HAP-1 (cell line): ENCODE measurements at places on chromosomes 6 and 20.

DNA sequence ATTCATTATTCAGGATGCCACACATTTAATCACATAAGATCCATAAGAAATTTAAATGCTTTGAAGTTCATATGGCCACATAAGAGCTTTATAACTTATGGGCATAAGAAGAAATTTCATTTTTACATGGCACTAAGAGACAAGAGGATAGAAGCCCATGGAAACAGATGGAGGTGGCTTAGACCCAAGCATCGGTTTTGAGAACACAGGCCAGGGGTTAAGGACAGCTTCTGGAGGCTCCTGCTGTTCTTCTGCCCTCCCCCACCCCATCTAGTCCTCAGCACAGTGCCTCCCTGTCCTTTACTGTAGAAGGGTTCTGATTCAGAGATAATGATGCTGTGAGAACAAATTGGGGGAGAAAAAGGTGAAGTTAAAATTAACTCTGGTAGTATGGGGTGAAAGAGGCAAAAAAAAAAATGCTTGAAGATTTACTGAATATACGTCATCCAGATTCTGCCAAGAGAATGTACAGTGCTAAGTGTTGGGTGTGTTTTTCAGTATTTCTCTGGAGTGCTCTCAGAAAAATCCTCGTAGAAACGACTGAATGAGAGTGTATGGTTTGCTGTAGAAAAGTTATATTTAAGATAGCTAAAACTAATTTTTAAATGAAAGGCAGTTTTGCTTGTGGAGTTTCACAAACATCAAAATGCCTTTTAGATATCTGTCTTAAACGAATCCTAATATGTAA, 539.7 kb downstream of the QKI start:
- no peak for DNase-seq

DNA sequence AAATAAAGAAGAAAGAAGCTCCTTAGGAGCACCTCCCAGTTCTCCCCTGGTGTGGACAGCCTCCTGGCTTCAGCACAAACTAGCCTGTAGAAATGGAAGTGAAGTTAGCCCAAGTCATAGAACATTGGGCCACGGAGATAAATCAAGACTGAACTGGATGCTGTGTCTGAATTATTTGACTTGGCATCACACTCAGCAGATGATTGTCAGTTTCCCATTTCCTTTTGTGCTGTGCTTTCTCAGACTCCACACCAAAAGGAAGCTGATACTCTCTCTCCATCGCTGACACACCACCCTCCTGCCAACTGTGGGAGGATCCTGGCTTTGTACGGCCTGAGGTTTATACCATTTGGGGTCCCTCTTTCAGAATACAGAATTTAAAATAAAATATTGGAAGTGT, 209.8 kb downstream of the TFAP2A start:
- no peak for DNase-seq

DNA sequence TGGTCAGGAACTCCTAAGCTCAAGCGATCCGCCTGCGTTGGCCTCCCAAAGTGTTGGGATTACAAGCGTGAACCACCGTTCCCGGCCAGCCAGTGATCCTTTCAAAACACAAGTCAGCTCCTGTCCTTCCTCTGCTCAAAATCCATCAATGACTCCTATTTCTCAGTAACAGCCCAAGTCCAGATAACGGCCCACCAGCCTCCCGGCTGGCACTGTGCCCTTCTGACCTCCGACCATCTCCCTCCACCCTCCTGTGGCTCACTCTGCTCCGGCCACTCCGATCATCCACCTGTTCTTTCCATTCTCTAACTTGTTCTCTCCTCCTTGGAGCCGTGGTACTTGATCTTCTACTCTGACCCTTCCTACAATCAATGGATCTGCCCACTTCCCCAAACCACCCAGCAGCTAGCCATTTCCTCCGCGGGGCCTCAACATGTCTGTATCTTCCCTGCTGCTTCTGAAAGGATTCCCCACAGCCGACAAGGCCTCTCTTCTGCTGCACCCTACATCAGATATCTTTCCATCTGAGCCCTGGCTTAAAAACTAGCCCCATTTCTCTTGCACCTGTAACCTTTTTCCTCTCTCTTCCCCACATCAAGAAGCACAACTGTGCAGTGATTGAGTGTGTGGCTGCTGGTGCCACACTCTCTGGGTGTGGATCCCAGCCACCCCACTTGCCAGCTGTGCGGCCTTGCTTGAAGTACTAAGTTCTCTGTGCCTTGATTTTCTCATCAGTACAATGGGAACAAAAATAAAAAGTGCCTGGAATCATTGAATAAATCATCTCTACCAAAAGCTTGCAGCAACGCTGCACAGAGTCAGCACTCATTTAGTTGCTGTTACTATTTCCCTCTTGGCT, 6.1 kb upstream of the ZMYND8 start:
- DNase-seq: no peak

DNA sequence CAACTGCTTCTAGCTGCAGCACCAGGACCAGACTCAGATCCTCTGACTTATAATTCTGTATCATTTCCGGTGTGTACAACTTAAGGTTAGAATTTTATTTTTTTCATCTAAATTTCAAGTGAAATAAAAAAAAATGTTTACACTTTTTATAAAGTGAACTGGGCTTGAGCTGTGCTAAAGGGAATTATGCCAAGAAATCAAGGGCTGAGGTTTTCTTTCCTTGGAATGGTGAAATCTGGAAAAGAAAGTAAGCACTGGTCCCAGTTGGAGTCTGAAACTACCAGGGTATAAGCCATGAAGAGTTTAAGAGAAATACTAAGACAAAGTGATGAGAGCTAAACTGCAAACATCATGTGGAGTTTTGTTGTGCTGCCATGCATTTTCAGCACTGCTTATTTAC, 21.7 kb upstream of the FYN start:
- DNase-seq: no peak

DNA sequence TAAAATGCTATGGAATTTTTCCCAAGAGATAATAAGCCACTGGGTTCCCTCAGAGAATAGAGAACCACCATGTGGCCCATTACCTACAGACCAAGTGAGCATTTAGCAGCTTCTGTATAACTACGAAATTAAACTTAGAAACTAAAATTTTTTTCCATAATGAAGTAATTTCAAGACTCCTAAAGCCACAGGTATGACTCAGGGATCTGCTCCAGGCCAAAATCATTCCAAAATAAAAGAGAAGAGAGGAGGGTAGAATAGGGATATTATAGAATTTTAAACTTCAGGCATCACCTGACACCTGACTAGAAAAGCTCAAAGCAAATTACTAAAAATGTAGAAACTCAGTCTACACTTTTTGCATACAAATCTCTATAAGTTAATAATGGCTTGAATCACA, 108.9 kb upstream of the DST start:
- DNase-seq: no peak

DNA sequence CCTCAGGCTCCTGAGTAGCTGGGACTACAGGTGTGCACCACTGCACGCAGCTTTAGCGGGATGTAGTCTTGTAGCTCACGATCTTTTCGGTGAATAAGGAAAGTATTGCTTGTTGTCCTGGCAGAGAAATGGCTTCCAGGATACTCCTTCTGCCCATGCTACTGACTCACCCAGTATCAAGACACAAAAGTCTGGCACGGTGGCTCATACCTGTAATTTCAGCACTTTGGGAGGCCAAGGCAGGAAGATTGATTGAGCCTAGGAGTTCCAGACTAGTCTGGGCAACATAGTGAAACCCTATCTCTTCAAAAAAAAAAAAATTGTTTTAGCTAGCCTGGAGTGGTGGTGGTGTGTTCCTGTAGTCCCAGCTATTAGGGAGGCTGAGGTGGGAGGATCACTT, 40.9 kb upstream of the B4GALT5 start:
- no peak for DNase-seq

DNA sequence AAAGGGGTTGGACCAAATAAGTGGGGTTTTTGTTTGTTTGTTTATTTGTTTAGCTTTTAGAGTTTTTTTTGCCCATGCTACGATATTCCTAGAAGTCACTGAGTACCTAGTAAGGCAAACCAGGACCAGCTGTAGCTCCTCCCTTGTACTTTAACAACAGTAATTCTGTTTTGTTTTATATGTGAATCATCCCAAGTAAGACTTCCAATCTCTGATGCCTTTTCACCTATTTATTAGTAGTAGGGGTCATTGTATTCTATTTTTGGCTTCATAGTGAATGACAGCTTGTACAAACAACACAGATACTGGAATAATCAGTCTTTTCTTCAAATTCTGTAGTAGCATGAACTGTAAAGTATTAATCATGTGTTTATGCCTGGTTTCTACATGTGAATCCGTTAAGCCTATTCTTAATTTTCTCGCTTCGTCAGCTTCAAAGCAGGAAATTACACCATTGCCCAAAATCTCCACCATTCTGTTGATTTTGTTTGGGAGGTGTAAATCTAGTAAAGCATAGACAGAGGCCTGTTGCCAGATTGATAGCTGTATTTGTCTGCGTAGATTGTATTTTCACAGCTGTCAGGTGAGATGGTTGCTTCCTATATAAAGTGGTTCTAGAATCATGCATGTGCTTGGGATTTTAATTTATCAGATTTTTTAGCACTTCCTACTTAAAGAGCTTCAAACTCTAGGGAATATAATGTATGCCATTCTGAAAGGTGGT, 151.5 kb upstream of the FLRT3 start:
- no peak for DNase-seq
